GF-D8 (cell line): ENCODE measurements at places on chromosomes 6 and 20.

- no peak for DNase-seq
Observed at GRCh38 chr6:6470123-6470522, 118.4 kb upstream of the LY86 start.

DNA sequence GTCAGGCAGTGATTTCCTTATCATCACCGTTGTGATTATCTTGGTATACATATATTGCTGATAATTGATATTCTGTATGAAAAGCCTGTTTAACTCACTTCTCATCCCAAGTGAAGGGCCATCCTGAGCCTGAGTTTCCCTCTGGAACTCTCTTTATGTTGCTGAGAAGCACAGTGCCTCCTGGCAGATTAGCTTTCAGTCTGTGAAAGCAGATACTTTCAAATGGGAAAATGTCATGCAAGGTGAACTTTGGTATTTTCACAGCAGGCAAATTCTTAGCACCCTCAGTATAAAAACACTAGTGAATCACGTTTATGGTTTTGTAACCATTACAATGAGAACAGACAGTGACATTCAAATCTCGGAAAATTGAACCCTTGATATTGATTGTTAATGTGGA lies 151.6 kb downstream of the PRIM2 start:
- no peak for DNase-seq

DNA sequence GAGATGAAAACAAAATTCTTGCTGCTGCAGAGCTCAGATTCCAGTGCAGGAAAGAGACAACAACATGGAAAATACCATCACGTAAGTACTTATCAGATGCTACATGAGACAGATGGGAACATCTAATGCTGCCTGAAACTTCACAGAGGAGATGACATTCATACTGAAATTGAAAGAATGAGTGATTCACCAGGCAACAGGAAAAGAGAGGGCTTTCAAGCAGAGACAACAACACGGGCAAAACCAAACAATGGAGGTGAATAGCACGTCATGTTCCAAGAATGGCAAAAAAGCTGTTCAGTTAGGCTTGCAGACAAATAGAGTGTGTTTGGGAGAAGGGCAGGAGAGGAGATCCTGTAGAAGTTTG lies 39.3 kb downstream of the GTF2H5 start:
- no peak for DNase-seq

DNA sequence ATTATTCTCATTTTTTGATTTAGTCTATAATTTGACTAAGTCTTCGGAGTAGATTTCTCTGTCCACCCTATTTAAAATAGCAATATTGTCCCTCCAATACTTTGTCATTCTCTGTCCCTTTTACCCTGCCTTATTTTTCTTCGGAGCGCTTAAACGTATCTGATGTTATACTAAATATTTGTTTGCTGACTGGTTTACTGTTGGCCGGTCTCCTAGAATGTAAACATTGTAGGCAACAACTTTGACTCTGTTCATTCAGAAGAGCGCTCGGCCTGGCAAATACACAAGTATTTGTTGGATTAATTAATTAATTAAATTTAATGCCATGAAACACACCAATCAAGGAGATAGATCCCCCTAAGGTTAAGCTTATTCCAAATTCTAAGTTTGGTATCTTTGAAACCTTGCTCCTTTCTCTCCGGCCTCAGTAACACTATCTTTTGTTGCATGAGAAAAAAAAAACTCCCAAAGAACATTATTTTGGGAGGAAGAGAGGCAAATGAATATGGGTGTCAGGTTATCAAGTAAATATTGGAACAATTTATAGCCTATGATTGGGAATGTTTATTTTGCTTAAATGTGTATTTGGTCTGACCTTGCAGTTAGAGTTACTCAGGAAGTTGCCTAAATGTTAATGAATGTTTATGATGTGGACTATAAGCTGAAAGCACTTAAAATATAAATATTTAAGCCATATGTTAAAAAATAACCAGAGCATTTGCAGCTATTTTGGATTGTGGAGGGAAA lies 231.1 kb downstream of the SOX4 start:
- DNase-seq, result no peak

DNA sequence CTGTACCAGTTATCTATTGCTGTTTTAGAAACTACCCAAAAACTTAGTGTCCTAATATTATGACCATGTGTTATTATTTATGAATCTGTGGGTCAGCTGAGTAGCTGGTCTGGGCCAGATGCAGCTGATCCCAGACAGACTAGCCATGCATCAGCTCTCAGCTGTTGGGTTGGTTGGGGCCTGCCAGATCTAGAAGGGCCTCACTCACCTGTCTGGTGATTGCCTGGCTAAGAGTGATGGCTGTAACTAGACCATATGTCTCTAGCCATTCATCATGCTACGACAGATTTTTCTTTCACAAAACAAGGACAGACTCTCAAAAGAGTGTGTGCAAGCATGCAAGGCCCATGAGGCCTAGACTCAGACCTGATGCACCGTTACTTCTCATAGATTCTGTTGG lies 403.2 kb downstream of the SAMD5 start:
- no peak for DNase-seq

DNA sequence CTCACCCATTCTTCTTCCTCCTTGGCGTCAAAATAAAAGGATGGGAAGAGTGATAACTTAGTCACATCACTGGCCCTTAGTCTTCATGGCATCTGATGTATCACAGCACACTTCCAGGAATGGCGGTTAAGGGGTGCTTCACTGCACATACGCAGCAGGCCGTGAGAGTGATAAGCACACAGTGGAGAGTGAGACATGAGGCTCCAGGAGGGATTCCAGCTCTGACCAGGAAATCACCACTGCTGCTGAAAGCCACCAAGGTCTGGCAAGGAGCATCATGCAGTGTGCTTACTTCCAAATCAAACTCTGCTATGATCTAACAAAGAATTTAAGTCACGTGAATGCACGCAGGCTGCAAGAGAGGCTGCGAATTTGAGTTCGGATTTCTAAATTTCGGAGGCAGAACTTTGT lies 62.4 kb downstream of the ARID1B start:
- DNase-seq, result peak; percentile 23

GRCh38 chr6:157236040-157236725 lies 87.1 kb downstream of the TMEM242 start:
- DNase-seq, result no peak

DNA sequence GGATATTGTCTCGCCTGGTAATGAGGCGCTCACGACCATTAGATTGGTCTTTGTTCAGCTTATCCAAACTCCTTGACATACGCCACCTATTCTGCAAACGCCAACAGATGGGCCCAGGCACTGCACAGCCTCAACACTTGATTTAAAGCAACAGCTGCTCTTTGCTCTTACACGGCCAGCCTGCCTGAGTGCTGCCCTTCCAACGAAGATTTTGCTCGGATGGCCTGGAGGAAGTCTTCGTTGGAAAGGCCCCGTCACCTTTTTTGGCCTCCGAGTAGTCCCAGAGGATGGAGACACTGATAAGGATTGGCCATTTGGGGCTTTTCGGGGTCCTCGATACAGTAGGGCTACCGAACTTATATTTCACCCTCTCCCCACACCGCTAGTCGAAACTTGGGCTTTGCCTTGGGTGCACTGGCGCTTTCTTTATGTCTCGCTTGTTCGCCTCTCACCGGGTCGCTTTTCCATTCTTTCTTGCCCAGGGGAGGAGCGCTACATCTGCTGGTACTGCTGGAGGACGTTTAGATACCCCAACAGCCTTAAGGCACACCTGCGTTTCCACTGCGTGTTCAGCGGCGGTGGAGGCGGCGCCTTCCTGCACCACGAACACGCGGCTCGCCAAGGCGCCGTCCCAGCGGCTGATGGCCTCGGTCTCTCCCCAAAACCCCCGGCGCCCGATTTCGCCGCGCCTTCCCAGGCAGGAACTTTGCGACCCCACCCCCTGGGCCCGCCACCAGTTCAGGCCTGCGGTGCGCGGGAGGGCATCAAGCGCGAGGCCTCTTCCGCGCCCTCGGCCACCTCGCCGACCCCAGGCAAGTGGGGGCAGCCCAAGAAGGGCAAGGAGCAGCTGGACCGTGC lies 6.1 kb downstream of the PRDM13 start:
- peak; percentile 44 for DNase-seq
